8988T (cell line): ENCODE measurements at places on chromosomes 2 and 18.

GRCh38 chr2:121955872-121956271 is 200.4 kb downstream of the TSN start:
- DNase-seq, result no peak

DNA sequence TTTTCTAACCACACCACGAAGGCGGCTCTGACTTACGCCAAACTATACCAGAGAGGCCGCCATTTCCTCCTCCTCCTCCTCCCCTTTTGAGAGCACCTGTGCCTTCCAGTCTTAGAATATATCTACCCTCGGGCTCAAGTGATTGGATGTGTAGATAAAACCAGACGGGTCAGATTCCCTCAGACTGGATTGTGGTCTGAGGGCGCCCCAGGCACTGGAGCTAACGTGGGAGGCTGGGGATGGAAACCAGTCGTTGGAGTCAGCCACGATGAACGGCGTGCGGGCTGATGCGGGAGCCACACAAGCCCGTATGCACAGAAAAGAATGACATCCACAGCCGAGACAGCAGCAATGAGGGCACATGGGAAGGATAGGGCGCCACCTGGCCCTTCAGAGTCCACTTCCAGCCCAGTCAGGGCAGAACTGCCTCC is 12.3 kb upstream of the ODC1 start:
- DNase-seq, result no peak

GRCh38 chr2:241564596-241565410 is 6.3 kb downstream of the BOK start:
- DNase-seq, result no peak

GRCh38 chr2:21395366-21395765 is 271.6 kb downstream of the TDRD15 start:
- no peak for DNase-seq

- DNase-seq, result no peak
Measured at GRCh38 chr2:7685342-7686015, 768.3 kb downstream of the RNF144A start.

GRCh38 chr2:209564816-209565215 is 141.0 kb downstream of the MAP2 start:
- DNase-seq, result no peak

DNA sequence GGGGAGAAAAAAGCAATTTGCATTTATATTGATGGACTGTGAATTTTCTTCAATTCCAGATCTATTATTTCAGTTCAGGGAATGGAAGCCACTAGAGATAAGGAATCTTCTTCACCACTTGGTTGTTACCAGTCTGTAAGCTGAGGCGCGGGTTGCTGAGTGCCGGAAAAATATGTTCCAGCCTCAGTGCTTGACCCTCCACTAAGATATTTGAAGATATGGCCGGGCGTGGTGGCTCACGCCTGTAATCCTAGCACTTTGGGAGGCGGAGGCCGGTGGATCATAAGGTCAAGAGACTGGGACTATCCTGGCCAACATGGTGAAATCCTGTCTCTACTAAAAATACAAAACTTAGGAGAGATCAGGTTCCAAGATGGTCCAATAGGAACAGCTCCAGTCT is 9.1 kb upstream of the HMSD start:
- DNase-seq, result no peak

DNA sequence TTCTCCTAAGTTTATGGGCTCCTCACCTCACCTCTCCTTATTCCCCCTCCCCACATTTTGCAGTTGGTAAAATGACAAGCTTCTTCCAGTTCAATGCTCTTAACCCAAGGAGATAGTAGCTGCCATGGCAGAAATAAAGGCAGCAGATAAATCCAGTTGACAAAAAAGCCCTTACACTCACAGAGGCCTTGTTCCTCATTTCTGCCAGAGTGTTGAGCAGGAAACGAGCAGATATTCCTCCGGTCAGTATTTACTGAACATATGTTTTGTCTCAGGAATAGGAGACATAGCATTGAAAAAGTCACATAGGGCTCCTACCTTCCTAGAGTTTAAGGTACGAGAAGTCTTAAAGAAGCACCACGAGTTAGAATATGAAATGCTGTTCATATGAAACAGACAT is 493.7 kb upstream of the TNP1 start:
- DNase-seq, result no peak

GRCh38 chr2:10584843-10585475 is 104.8 kb downstream of the NOL10 start:
- DNase-seq, result no peak

DNA sequence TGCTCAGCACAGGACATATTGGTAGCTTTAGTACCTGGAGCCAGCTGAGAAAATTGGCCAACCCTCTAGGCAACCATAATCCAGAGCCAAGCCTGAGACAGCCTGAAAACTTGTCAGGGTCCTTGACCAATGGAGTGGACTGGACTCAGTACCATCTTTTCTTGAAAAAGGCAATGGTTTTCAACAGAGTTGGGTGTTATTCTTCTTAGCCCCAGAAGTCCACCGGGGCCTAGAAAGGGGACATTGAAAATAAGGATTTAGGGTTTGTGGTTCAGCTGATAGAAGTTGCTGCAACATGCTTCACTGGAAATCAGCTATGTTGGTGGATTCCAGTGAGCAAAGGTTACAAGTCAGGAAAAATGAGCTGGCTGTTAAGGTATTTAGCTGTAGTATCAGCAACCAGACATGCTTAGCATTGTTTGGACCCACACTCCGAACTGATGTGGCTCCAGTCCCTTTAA is 22.1 kb upstream of the CNOT11 start:
- no peak for DNase-seq

DNA sequence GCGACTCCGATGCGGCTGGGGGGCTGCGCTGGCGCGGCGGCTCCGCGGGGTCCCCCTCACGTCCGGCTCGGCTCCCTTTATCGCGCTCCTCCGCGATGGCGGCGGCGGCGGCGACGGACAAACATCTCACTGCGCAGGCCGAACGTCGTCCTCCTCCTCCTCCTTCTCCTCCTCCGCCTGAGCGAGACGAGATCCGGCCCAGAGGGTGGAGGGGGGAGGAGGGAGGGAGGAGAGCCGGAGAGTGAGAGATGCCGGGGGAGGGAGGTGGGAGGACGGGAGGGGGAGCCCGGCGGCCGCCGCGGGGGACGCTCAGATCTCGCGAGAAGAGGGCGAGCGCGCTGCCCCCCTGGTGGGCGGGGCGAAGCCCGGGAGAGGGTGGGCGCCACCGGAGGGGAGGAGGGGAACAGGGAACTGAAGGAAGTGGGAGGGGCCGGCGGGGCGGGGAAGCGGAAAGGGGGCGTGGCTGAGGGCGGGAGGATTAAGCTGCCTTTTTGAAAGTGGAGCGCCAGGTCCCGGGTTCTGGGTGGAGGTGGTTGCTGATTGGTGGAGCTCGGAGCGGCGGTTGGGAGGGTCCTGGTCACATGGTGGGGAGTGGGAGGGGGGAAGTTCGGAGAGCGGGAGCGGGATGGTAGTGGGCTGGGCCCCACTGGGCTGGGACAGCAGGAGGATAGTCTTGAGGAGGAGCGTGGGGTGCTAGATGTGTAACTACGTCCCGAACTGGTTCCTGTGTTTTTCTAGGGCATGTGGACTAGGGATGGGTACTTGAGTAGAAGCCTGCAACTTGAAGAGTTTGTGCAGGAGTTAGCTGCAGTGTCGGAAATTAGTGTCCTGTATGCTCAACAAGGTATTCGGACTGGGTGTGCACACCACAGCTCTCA is at the start of gene CUL3:
TSS of gene CUL3 (minus strand) at position 153 of the 878 bp plus-strand sequence. CDS start 354 bp downstream, outside the sequence.
- peak; percentile 71 for DNase-seq

- DNase-seq, result no peak
Measured at GRCh38 chr18:65363911-65364632, 386.7 kb upstream of the CDH7 start.

GRCh38 chr2:171146633-171147032 is 14.1 kb downstream of the TLK1 start:
- DNase-seq, result no peak

- DNase-seq, result no peak
Measured at GRCh38 chr2:22290302-22290701, 1094.7 kb upstream of the KLHL29 start.

GRCh38 chr2:190407662-190408537 is at the start of gene MFSD6:
Gene MFSD6, plus strand, starts transcription at chr2:190408355. Its CDS starts 27,675 bp downstream, at chr2:190436030.
- DNase-seq, result peak; percentile 48

- no peak for DNase-seq
Measured at GRCh38 chr2:215705771-215706361, 270.0 kb upstream of the FN1 start.

- no peak for DNase-seq
Measured at GRCh38 chr2:49153252-49153651, 1.1 kb downstream of the FSHR start.

DNA sequence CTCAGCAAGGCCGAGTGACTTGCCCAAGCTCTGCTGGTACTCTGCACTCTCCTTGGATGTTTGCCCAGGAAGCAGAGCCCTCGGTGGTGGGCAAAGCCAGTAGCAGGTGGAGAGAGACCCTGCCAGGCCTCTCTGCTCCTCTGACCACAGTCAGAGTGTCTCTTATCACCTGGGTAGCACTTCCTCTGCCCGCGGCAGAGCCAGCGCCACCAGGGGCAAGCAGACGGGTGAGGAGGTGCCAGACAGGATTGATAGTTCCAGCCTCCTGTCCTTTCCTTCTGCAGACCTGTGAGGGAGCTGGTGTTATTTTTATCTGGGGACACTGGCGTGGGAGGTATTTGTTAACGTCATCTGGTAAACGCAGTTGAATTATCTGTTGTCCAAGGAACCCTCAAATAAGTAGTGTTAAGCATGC is 152.9 kb downstream of the SMAD7 start:
- no peak for DNase-seq

- no peak for DNase-seq
Measured at GRCh38 chr18:55064760-55065159, 105.5 kb upstream of the CCDC68 start.

- DNase-seq, result peak; percentile 55
Measured at GRCh38 chr18:23377669-23378301, 75.3 kb upstream of the RIOK3 start.

GRCh38 chr2:233838251-233838650 is 16.1 kb downstream of the HJURP start:
- no peak for DNase-seq

GRCh38 chr2:114729026-114729425 is 286.6 kb downstream of the DPP10 start:
- DNase-seq, result no peak
